Cardiac ventricle fibroblast (primary cell): ENCODE measurements at places on chromosomes 5 and 9. TPM values are rescaled to one million over a fixed set of nuclear protein-coding genes. Genes with fewer than 3 reads are reported as not detected.

The ANKDD1B gene
- total RNA-seq, result 0.15 and 0.31 TPM in 2 replicates

The LMX1B gene
- total RNA-seq, result 0.25 TPM in 1 of 2 replicates, not detected in the other

The COMMD10 gene
- 19.9 and 22.6 TPM in 2 replicates for total RNA-seq

The SLC6A7 gene
- not detected in 2 replicates for total RNA-seq

The MEGF10 gene
- 0.05 and 0.69 TPM in 2 replicates for total RNA-seq

The GFI1B gene
- not detected in 2 replicates for total RNA-seq

The GCNT1 gene
- total RNA-seq, result 25.2 and 41.1 TPM in 2 replicates

The ADAMTS12 gene
- 20.2 and 20.8 TPM in 2 replicates for total RNA-seq

The PCDHGA11 gene
- 15.6 and 18.8 TPM in 2 replicates for total RNA-seq

The KCNMB1 gene
- not detected in 2 replicates for total RNA-seq

The ABL1 gene
- total RNA-seq, result 75.1 and 81.1 TPM in 2 replicates

The RFESD gene
- 0.78 and 0.81 TPM in 2 replicates for total RNA-seq

The SLC34A3 gene
- not detected in 2 replicates for total RNA-seq

The HRCT1 gene
- total RNA-seq, result 2.4 and 2.6 TPM in 2 replicates

The TRIP13 gene
- 1.5 and 4.4 TPM in 2 replicates for total RNA-seq

The PRSS3 gene
- total RNA-seq, result 2.7 and 3.3 TPM in 2 replicates

The CDO1 gene
- 3.5 and 7.2 TPM in 2 replicates for total RNA-seq

The FBXW5 gene
- total RNA-seq, result 137 and 146 TPM in 2 replicates

The SVEP1 gene
- total RNA-seq, result 150 and 157 TPM in 2 replicates

The FABP6 gene
- not detected in 2 replicates for total RNA-seq

The RCL1 gene
- 7.8 and 12.4 TPM in 2 replicates for total RNA-seq

The TSLP gene
- total RNA-seq, result 0.24 and 0.94 TPM in 2 replicates

The UBLCP1 gene
- total RNA-seq, result 24.4 and 29.1 TPM in 2 replicates

The TMEM174 gene
- not detected in 2 replicates for total RNA-seq

The ALAD gene
- total RNA-seq, result 21.7 and 25.5 TPM in 2 replicates

The SLU7 gene
- 29.3 and 47.0 TPM in 2 replicates for total RNA-seq

The IRGM gene
- total RNA-seq, result not detected in 2 replicates

The MCIDAS gene
- total RNA-seq, result not detected in 2 replicates

The CCDC152 gene
- total RNA-seq, result 1.0 and 1.2 TPM in 2 replicates

The REXO4 gene
- total RNA-seq, result 20.2 and 23.3 TPM in 2 replicates

The PITX1 gene
- 0.25 and 0.78 TPM in 2 replicates for total RNA-seq

The TMC1 gene
- not detected in 2 replicates for total RNA-seq

The OR13C5 gene
- not detected in 2 replicates for total RNA-seq

The G3BP1 gene
- total RNA-seq, result 75.3 and 81.4 TPM in 2 replicates

The SPATA31A3 gene
- not detected in 2 replicates for total RNA-seq

The TICAM2 gene
- total RNA-seq, result 2.0 and 4.7 TPM in 2 replicates

The GABRA6 gene
- total RNA-seq, result not detected in 2 replicates

The TEX48 gene
- total RNA-seq, result not detected in 2 replicates

The RNF183 gene
- total RNA-seq, result not detected in 2 replicates

The ADAMTS2 gene
- 112 and 121 TPM in 2 replicates for total RNA-seq

The F2R gene
- 121 and 122 TPM in 2 replicates for total RNA-seq

The PTPRD gene
- 9.4 and 19.8 TPM in 2 replicates for total RNA-seq

The SEMA5A gene
- total RNA-seq, result 17.5 and 17.8 TPM in 2 replicates

The DAB2 gene
- total RNA-seq, result 134 and 166 TPM in 2 replicates

The OR1J2 gene
- not detected in 2 replicates for total RNA-seq

The FREM1 gene
- 0.15 and 0.19 TPM in 2 replicates for total RNA-seq

The PPIP5K2 gene
- 30.3 and 48.0 TPM in 2 replicates for total RNA-seq

The GPR151 gene
- not detected in 2 replicates for total RNA-seq

The ZNF454 gene
- 2.0 and 4.4 TPM in 2 replicates for total RNA-seq

The LCN1 gene
- total RNA-seq, result not detected in 2 replicates
